ENCODE measurements at places on chromosomes 6 and 20.

DNA sequence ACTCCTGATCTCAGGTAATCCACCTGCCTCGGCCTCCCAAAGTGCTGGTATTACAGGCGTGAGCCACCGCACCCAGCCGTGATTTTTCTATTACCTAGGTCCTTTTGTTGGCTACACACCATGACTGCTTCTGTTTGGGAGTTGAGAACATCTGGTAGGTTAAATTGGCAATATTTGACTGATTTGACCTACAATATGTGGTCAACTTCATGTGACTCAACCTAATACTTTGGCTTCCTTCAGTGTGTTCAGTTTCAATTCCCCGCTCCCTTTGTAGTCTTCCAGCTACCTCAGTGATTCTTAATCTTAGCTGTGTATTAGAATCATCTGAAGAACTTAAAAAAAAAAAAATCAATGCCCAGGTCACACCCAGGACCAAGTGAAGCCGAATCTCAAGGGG, 47.4 kb downstream of the MYB start:
- peaks cover 2% of the 10 kb centered on the region for H3K4me1 ChIP-seq
- no peaks in the 10 kb centered on the region for H3K27me3 ChIP-seq
- no peak for DNase-seq
- no peaks in the 10 kb centered on the region for H3K36me3 ChIP-seq
- H3K4me3 ChIP-seq: no peak overlapping the region

DNA sequence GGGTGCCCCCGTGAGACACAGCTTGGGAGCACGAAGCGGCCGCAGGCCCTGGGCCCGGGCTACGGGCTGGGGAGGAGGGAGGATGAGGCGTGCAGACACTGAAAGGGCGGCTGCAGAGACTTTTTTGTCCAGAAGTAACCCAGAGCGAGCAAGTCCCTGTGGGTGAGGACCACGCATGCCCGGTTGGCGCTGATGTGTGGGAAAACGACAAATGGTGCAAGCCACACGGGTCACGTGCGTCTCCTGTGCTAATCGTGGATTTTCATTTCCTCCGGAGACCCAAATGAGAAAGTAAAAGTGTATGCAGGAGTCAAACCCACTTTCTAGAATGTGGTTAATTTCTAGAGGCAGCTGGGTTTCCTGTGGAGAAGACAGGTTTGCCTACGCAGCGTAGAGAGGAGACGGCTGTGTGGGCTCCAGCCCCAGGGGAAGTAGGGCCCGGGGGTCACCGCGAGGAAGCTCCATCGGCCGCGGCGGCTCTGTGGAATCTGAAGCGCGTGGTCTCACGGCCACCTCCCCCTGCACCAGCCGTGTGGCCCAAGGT, 19.0 kb downstream of the DLL1 start:
- H3K27ac ChIP-seq: peak overlapping the region; percentile 65
- peak overlapping the region; percentile 56 for H3K4me3 ChIP-seq
- peak; percentile 90 for DNase-seq
- H3K27me3 ChIP-seq: no peaks in the 10 kb centered on the region
- peaks cover 30% of the 10 kb centered on the region for H3K4me1 ChIP-seq

GRCh38 chr20:22901921-22902320, 133.2 kb upstream of the SSTR4 start:
- no peak overlapping the region for H3K27ac ChIP-seq
- no peaks in the 10 kb centered on the region for H3K27me3 ChIP-seq
- no peaks in the 10 kb centered on the region for H3K36me3 ChIP-seq
- no peak overlapping the region for H3K4me3 ChIP-seq
- no peaks in the 10 kb centered on the region for H3K4me1 ChIP-seq
- DNase-seq: no peak

- H3K36me3 ChIP-seq: no peaks in the 10 kb centered on the region
- no peaks in the 10 kb centered on the region for H3K4me1 ChIP-seq
- no peak overlapping the region for H3K27ac ChIP-seq
Observed at GRCh38 chr6:127051571-127052260, 66.8 kb upstream of the RSPO3 start.

GRCh38 chr6:89239338-89239737, 22.2 kb upstream of the GABRR1 start:
- DNase-seq: no peak
- H3K27ac ChIP-seq: no peak overlapping the region
- no peaks in the 10 kb centered on the region for H3K27me3 ChIP-seq
- no peaks in the 10 kb centered on the region for H3K36me3 ChIP-seq
- peaks cover 13% of the 10 kb centered on the region for H3K4me1 ChIP-seq

GRCh38 chr6:37122861-37123260, 47.1 kb upstream of the PIM1 start:
- H3K36me3 ChIP-seq: no peaks in the 10 kb centered on the region
- H3K4me1 ChIP-seq: no peaks in the 10 kb centered on the region
- H3K4me3 ChIP-seq: no peak overlapping the region
- no peaks in the 10 kb centered on the region for H3K27me3 ChIP-seq
- no peak overlapping the region for H3K27ac ChIP-seq
- DNase-seq: no peak

GRCh38 chr6:155382338-155382685, 68.0 kb upstream of the TFB1M start:
- no peak overlapping the region for H3K27ac ChIP-seq
- no peak for DNase-seq
- no peaks in the 10 kb centered on the region for H3K27me3 ChIP-seq
- H3K36me3 ChIP-seq: no peaks in the 10 kb centered on the region

DNA sequence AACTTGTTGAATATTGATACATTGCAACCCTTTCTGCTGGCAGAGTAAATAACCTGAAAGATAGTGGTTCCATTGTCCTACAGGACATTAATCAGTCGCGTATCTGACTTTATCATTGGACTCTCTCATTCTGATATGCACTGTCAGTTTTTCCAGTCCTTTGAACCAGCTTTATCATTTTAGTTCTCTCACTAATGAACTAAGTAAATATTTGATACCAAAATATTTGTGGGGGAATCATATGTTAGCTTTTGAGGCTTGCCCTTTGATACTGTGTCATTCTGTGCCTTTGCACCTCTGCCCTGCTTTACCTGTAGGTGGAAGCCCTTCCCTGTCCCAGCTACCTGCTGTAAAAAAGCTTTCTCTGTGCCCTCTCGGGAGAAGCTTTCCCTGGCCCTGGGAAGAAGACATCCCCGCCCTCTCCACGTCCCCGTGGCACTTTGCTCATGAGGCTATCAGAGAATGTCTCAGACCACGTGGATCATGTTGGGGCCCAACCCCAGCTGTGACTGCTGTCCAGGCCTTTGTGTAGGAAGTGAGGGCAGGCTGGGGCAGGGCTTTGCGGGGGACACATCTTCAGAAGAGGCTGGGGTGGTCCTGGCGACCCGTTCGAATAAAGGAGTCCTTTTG, 117.8 kb upstream of the NXT1 start:
- no peak overlapping the region for H3K4me3 ChIP-seq
- H3K4me1 ChIP-seq: no peaks in the 10 kb centered on the region
- H3K27ac ChIP-seq: no peak overlapping the region
- no peak for DNase-seq

DNA sequence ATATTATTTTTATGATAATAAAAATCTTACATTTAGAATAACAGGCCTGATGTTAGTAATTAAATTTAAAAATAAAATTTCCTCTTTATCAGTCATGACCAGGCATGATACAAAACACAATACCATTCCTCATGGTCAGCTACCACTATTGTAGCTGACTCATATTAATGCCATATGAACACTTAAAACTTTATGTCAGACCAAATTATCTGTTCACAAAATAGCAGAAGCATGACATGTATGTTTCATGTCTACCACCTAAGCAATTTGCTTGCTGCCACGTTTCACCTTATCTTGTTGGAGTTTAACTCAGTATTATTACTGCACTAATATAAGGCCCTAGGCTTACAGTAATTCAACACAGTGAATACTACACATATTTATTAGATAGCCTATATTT, 65.7 kb downstream of the HTR1B start:
- no peak overlapping the region for H3K4me3 ChIP-seq
- DNase-seq: no peak
- H3K36me3 ChIP-seq: no peaks in the 10 kb centered on the region
- H3K27me3 ChIP-seq: no peaks in the 10 kb centered on the region

- H3K4me3 ChIP-seq: no peak overlapping the region
- H3K36me3 ChIP-seq: no peaks in the 10 kb centered on the region
- DNase-seq: no peak
Observed at GRCh38 chr20:54078296-54078984, 8.0 kb upstream of the BCAS1 start.

- H3K4me3 ChIP-seq: no peak overlapping the region
- H3K27me3 ChIP-seq: no peaks in the 10 kb centered on the region
- H3K27ac ChIP-seq: no peak overlapping the region
- H3K4me1 ChIP-seq: no peaks in the 10 kb centered on the region
- no peak for DNase-seq
- peaks cover 25% of the 10 kb centered on the region for H3K36me3 ChIP-seq
Observed at GRCh38 chr6:75694406-75694805, 54.6 kb upstream of the MYO6 start.

DNA sequence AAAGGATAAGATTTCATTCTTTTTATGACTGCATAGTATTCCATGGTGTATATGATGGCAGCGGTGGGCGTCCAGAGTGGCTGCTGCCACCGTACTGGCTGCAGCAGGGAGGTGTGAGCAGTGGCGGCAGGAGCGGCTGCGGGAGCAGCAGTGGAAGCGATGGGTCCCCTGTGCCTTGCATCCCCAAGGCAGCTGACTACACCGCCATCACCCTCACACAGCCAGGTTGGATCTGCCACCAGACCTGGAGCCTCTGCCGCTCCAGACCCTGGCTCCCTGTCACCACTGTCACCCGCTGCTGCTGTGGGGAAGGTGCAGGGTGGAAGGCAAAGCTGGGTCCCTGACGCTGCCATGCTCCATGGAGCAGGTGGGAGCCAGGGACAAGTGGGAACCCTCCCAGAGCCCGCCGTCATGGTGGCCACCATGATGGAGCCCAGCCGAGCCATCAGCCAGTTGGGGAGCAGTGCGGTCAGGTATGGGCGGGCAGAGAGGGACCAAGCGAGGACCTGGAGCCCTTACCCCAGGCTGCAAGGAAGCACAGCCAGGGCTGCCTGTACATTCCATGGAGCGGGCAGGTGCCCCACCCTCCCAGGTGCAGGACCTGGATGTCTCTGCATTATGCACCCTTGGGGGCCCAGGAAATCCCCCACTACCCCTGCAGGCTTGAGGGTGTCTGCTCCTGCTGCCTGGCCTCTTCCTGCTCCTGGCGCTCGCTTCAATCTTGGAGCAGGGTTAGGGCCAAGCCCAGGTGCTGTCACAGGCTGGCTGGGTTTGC, 226.1 kb downstream of the OTOR start:
- H3K4me1 ChIP-seq: no peaks in the 10 kb centered on the region
- DNase-seq: no peak
- H3K36me3 ChIP-seq: no peaks in the 10 kb centered on the region
- H3K27ac ChIP-seq: no peak overlapping the region
- no peak overlapping the region for H3K4me3 ChIP-seq

- H3K4me1 ChIP-seq: no peaks in the 10 kb centered on the region
- H3K27me3 ChIP-seq: no peaks in the 10 kb centered on the region
- no peak for DNase-seq
- no peak overlapping the region for H3K4me3 ChIP-seq
Observed at GRCh38 chr6:63447134-63447533, 125.1 kb upstream of the LOC128125822 start.

DNA sequence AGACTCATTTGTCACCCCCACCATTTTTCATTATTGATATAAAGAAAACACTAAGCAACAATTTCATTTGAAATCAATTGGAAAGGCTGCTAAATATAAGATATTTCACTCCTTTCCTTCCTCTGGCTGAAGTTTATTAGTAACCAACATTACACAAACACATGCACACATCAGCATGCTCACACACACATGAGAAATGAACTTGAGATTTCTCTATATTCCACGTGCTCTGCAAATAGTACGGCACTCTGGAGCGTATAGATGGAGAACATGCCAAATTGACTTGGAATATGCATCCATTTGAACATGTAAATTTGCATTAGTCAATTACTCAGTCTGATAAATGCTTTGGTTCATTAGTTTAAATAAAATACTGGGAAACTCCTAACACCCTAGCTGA, 37.1 kb upstream of the F13A1 start:
- no peak overlapping the region for H3K4me3 ChIP-seq
- no peaks in the 10 kb centered on the region for H3K36me3 ChIP-seq
- peaks cover 3% of the 10 kb centered on the region for H3K27me3 ChIP-seq
- DNase-seq: no peak

GRCh38 chr6:88561954-88562315, 395.8 kb upstream of the CNR1 start:
- no peak overlapping the region for H3K27ac ChIP-seq
- H3K36me3 ChIP-seq: no peaks in the 10 kb centered on the region
- DNase-seq: no peak
- no peaks in the 10 kb centered on the region for H3K4me1 ChIP-seq

DNA sequence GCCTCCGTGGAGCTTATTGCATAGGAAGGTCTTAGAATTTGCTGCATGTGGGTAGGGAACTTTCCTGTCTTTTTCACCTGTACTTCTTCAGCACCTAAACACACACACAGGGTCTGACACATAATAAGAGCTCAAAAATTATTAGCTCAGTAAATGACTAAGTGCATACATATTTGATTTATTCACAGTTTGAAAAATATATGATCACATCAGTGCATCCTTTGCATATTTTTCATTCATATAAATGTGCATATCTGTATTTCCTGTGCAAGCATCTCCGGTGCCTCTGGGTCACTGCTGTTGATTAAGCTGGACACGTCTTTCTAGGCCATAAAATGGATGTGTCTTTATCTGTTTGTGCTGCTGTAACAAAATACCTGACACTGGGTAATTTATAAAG, 234.7 kb downstream of the UST start:
- no peaks in the 10 kb centered on the region for H3K4me1 ChIP-seq
- no peak overlapping the region for H3K4me3 ChIP-seq
- no peaks in the 10 kb centered on the region for H3K27me3 ChIP-seq
- no peak overlapping the region for H3K27ac ChIP-seq
- H3K36me3 ChIP-seq: no peaks in the 10 kb centered on the region

- H3K27ac ChIP-seq: no peak overlapping the region
- H3K36me3 ChIP-seq: no peaks in the 10 kb centered on the region
- H3K4me3 ChIP-seq: no peak overlapping the region
- H3K27me3 ChIP-seq: no peaks in the 10 kb centered on the region
- H3K4me1 ChIP-seq: no peaks in the 10 kb centered on the region
Observed at GRCh38 chr6:136186363-136186762, 63.7 kb downstream of the MTFR2 start.

DNA sequence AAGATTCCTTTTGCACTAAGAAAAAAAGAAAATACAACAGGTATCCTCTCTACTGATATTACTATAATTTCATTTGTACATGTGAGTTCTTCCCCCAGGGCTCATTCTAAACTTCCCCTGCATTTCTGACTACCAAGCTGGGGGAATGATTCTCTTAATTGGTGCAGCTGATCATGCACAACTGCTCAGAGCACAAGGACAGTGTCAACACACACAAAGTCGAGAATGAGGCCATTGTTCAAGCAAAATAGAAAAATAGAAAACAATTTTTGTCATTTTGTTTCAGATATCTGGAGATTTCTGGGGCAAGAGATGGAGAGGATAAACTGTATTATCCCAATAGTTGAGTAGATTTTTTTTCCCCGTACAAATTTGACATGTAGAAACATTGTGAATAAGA, 236.3 kb downstream of the HAO1 start:
- H3K27me3 ChIP-seq: no peaks in the 10 kb centered on the region
- no peak for DNase-seq
- no peaks in the 10 kb centered on the region for H3K36me3 ChIP-seq

- no peak overlapping the region for H3K27ac ChIP-seq
- no peak for DNase-seq
- H3K27me3 ChIP-seq: no peaks in the 10 kb centered on the region
- H3K4me1 ChIP-seq: no peaks in the 10 kb centered on the region
- H3K36me3 ChIP-seq: no peaks in the 10 kb centered on the region
Observed at GRCh38 chr20:16916165-16916564, 168.0 kb downstream of the OTOR start.
